ENCODE measurements at places on chromosomes 2 and 18. TPM values are rescaled to one million over a fixed set of nuclear protein-coding genes. Genes with fewer than 3 reads are reported as not detected.

The SP5 gene
- not detected for total RNA-seq

The TUBA3D gene
- 10.3 TPM for total RNA-seq

The REG3G gene
- not detected for total RNA-seq

The C2orf74 gene
- total RNA-seq = 17.2 TPM

The ADCY3 gene
- 75.5 TPM for total RNA-seq

Measured in A549 treated with AZD2906 at 1 μM for 4 hours (cell line).